ENCODE measurements at places on chromosomes 4 and X.
A peak's percentile ranks its signal among the peaks of the same experiment; 100 is the strongest.

DNA sequence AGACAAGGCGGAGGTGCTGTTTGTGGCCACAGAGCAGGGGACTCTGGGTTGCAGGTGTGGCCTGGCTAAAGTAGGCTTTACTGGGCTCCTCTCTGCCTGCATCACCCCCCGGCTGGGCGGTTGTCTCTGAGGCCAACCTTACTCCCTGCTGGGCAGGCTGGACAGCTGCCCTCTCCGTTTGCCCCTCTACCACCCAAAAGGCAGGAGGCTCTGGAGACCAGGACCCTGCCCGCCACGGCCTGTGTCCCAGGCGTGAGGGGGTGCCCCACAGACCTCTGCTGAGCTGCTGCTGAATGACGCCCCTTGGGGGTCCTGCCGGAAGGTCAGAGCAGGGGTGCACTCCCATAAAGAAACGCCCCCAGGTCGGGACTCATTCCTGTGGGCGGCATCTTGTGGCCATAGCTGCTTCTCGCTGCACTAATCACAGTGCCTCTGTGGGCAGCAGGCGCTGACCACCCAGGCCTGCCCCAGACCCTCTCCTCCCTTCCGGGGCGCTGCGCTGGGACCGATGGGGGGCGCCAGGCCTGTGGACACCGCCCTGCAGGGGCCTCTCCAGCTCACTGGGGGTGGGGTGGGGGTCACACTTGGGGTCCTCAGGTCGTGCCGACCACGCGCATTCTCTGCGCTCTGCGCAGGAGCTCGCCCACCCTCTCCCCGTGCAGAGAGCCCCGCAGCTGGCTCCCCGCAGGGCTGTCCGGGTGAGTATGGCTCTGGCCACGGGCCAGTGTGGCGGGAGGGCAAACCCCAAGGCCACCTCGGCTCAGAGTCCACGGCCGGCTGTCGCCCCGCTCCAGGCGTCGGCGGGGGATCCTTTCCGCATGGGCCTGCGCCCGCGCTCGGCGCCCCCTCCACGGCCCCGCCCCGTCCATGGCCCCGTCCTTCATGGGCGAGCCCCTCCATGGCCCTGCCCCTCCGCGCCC, 920 bp downstream of the HTT-AS start:
- DNase-seq, result no peak

GRCh38 chrX:33211356-33212260, at the start of gene DMD:
TSS of gene DMD (minus strand) at chrX:33211549. CDS start at chrX:33211312, 237 bp downstream.
- peak; percentile 49 for DNase-seq

- no peak for DNase-seq
Measured at GRCh38 chrX:9688833-9689232, 76.8 kb downstream of the GPR143 start.

DNA sequence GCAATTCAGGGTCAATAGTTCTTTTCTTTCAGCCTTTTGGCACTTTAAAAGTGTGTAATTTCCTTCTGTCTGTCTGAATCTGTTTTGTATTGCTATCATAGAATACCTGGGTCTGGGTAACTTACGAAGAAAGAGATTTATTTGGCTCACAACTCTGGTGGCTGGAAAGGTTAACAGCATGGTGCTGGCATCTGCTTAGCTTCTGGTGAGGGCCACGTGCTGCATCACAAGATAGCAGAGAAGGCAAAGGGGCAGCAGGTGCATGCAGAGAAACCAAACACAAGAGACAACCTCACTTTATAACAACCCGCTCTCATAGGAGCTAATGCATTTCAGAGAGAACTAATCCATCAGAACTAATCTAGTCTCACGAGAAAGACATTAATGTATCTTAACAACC, 18.8 kb downstream of the RGN start:
- no peak for DNase-seq

DNA sequence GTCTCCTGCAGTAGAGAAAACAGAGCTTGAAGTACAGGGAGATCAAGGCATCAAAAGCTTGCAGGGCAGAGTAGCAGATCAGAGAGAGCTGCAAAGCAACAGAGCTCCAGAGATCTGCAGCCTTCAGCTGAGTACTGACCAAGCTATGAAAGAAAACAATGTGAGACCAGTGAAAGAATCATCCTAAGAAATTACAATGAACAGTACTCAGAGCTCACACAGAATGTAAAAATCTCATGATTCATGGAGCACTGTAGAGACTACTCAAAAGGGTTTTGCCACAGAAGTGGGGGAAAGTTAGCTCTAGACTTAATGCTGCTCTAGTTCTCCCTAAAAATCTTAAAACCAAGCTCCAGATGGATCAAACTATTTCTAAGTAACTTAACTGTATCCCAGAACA, 80.0 kb upstream of the MAB21L2 start:
- no peak for DNase-seq

- no peak for DNase-seq
Measured at GRCh38 chrX:17939724-17940123, 78.6 kb upstream of the RAI2 start.

GRCh38 chr4:184433258-184433892, 41.0 kb downstream of the IRF2 start:
- DNase-seq, result no peak

GRCh38 chr4:39353478-39354253, 12.5 kb downstream of the RFC1 start:
- DNase-seq, result peak; percentile 59

DNA sequence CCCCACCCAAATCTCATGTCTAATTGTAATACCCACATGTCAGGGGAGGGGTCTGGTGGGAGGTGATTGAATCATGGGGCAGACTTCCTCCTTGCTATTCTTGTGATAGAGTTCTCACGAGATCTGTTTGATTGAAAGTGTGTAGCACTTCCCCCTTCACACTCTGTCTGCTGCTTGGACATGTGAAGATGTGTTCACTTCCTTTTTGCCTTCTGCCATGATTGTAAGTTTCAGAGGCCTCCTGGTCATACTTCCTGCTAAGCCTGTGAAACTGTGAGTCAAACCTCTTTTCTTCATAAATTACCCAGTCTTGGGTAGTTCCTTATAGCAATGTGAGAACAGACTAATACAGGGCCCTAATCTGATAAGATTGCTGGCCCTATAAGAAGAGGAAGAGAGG, 1514.8 kb downstream of the RPA4 start:
- DNase-seq, result no peak

DNA sequence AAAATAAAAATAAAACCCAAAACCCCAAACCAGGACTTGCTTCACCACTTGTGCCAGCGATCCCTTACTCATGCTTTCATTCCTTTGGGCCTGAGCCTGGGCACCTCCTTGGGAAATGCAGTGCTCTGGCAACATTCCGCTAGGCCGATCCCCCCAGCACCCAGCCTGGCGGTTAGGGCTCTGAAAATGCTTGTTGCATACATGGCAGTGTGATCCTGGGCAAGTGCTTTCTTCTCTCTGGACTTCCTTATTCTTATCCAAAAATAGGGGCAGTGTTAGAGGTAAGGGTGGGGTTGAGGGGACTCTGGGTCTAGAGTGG, 4.6 kb downstream of the ZNF185 start:
- no peak for DNase-seq

DNA sequence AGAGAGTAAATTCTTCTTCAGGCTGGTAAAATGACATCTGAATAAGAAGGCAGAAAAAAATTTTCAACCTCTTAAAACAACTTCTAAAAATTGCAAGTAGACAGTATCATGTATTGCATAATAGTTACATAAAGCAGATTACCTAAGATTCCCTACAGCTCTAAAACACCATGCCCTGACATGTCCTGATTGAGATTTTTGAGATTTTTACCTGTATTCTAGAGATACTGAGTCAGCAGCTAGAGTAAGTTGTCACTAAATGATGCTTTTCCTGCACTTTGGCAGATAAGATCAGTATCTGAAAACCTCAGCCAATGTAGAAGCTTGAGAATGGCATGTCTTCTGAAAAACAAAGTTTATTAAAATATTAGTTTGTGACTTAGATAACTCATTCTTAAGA, 713.6 kb downstream of the CCSER1 start:
- no peak for DNase-seq

DNA sequence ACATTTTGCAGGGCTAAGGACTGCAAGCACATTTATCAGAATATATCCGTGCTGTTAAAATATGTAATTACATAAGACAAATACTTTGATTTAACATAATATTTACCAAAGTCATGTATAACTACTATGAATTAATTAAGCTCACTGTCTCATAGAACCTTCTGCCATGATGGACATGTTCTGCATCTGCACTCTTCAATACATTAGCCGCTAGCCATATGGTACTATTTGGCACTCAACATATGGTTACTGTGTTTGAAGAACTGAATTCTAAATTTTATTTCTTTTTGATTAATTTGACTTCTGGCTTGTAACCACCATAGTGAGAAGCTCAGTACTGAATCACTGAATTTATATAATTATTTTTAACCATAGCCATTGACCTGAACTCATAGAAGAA, 427.0 kb upstream of the TRAM1L1 start:
- no peak for DNase-seq

- DNase-seq, result no peak
Measured at GRCh38 chr4:113678641-113679040, 82.9 kb downstream of the CAMK2D start.

DNA sequence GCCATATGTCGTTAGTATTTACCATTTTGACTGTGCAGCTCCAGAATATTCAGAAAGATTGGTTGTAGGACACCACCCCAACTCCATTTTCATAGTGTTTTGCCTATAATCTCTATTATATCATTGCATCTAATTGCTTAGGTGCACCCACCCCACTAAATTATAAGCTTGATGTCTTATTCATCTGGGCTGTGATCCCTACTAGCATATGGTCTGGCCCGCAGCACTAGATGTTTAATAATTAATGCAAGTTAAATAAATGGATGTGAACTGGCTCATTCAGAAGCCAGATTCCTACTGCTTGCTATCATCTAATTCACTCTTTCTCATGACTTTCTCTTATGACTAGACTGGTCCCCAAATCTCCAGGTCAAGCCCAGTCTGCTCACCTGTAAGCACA, 143.5 kb downstream of the RELL1 start:
- DNase-seq, result no peak

- no peak for DNase-seq
Measured at GRCh38 chrX:39981946-39982345, 115.8 kb downstream of the BCOR start.

- no peak for DNase-seq
Measured at GRCh38 chr4:27066591-27066990, 205.9 kb downstream of the STIM2 start.

DNA sequence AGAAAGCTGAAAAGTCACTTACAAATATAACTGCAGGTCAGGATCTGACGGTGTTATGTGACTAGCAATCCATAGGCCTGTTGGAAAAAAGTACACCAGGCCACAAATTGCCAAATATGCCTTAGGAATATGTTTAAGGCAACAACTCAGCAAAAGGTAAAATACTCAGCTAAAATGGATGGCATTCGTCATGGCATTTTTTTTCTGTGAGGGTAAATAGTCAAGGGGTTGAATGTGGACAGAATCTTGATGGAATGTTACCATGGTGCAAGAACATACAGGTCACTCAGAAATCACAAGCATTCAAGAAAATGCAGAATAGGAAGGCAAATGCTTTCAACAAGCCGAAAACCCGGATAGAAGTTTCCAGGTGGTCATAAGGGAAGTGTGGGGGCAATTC, 121.7 kb upstream of the MBNL3 start:
- no peak for DNase-seq

DNA sequence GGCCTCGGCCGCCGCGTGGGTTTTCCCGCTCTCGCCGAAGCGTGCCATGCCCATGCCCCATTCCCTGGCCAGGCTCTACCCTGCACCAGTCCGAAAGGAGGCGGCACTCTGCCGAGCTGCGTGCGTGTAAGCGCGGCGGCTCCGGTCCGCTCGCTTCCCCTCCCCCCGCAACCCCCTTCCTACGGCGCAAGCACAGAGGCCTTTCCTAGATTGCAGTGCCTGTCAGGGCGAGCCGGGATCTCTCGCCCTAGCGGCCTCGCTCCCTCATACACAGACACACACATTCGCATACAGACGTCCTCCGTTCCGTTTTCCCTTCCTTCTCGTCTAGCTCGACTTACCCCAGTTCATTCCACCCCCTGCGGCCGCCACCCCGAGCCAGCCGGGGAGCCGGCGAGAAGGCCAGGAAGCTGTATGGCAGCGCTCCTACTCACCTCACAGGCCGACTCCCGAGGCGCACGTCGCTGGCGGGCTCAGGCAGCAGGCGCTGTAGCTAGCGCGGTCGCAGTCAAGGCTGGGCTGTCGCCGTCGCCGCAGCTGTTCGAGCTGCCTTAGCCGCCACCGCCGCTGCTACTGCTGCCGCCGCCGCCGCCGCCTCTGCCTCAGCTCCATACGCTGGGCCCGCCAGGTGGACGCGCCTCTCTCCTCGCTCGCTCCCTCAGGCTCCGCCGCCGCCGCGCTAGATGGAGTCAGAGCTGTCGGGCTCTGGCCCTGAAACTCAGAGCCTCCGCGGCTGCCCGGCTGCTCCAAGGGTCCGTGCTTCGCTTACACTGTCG, 615 bp downstream of the NEXMIF start:
- peak; percentile 5 for DNase-seq

- peak; percentile 99 for DNase-seq
Measured at GRCh38 chr4:128386761-128387599, 99.4 kb upstream of the PGRMC2 start.

- no peak for DNase-seq
Measured at GRCh38 chr4:165631208-165631894, 241.7 kb upstream of the TLL1 start.

- no peak for DNase-seq
Measured at GRCh38 chr4:4853921-4854648, 5.4 kb upstream of the MSX1 start.

GRCh38 chr4:158991534-158992155, 111.2 kb upstream of the RAPGEF2 start:
- no peak for DNase-seq

- no peak for DNase-seq
Measured at GRCh38 chr4:5842456-5842855, 50.4 kb downstream of the CRMP1 start.

- no peak for DNase-seq
Measured at GRCh38 chr4:98602270-98602669, 56.1 kb downstream of the TSPAN5 start.

DNA sequence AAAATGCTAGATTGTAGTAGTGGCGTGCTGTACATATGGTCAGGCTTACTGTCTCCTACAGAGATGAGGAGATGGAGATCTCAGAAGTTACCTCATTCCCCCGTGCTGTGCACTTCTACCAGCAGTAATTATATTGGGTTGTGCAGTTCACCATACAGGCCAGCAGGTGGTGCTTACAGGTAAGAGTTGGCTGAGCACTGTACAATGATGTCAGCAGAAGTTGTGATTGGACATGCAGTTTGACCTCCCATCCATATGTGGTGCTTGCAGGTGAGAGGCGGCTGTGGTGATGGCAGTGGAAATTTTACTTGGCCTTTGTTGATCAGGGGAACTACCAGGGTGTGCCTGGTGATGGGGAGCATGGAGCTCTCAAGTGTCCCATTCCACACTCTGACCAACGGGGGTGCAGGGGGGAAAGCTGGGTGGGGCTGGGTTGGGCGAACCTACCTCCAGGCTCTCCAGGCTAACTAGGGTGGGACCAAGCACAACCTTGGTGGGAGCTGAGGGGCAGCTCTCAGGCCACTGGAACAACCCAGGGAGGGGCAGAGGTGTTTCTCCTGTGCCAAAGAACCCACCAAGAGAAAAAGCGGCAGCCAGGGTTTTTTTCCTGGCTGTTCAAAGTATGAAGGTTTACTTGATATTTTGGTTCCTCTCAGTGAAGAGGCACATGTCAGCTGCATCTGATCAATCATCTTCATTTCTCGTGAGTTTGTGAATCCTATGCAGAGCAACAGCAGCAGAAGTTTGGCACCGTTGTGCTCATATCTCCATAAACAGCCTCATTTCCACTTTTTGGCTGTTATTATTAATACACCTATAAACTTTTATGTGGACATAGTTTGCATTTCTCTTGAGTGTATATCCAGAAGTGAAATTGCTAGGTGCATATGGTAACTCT, 73.8 kb upstream of the FREM3 start:
- DNase-seq, result peak; percentile 67
